Suppressor macrophage treated with lipopolysaccharide for 4 hours (primary cell): ENCODE measurements at places on chromosomes 4 and X.

- no peak for DNase-seq
Observed at GRCh38 chr4:185820146-185821028, 8.4 kb upstream of the SORBS2 start.

- DNase-seq: no peak
Observed at GRCh38 chrX:141220342-141221008, 21.8 kb downstream of the SPANXC start.

DNA sequence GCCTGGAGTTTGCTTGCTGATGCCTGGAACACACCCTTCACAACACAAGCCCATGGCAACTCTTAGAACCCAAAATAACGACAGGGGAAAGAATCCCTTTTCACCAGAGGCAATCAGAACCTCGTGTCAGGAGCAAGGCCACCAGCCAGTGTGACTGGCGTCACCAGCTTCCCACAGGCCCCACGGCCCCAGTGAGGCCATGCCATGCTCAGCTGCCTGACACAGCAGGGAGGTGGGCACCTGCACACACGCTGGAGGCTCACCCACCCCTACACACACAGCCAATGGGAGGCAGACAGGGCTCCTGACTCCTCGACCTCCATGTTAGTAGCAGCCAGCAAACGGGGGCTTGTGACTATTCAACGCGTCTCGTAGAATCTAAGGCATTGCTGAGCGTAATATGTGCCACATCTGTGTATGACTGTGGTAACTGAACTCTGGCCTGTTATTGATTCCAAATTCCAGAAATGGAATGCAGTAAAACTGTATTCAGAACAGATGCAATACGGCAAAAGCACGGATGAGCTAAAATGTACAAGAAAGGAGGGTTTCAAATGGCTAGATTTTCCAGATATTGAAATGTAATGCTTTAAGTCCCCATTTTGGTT is 28.5 kb downstream of the RNF212 start:
- DNase-seq: no peak

DNA sequence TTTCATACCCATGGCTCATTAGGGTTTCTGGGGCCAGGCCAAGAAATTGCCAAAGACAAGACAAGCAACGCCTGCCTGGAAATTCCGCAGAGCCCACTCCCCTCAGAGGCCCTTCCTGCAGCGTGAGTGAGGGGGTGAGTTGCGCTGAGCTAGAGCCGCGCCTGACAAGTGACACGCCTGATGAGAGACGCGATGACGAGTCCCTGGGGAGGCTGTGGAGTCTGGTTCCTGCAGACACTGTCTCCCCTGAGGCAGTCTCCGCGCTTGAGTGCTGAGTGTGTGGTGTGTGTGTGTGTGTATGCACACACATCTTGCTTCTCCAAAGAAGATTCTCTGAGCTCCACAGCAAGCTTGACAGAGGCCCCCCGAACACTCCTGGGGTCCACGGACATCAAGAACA is 269.8 kb downstream of the BCOR start:
- no peak for DNase-seq

GRCh38 chr4:102042871-102043802 is 252.6 kb downstream of the BANK1 start:
- no peak for DNase-seq

DNA sequence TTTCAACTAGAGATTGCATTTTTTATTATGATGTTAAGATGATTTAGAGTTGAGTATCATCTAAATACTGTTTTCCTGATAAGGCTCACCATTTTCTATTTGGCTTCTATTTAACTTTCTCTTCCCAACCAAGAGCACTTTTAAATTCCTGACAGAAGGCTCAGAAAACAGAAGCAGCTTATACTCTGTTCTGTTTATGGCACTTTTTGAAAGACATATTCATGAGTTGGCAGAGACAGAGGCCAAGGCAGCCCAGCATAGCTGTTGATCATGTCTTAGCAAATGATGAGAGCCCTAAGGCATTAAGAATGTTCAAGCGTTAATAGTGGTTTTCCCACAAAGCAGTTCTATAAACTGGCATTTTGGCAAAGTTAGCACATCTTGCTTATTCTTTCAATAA is 330.3 kb downstream of the TRAM1L1 start:
- DNase-seq: no peak

- no peak for DNase-seq
Observed at GRCh38 chr4:39025552-39026085, 6.6 kb downstream of the TMEM156 start.

GRCh38 chr4:156330436-156331031 is 376.9 kb upstream of the CTSO start:
- peak; percentile 32 for DNase-seq

GRCh38 chr4:85740431-85740861 is 265.5 kb downstream of the ARHGAP24 start:
- peak; percentile 37 for DNase-seq

DNA sequence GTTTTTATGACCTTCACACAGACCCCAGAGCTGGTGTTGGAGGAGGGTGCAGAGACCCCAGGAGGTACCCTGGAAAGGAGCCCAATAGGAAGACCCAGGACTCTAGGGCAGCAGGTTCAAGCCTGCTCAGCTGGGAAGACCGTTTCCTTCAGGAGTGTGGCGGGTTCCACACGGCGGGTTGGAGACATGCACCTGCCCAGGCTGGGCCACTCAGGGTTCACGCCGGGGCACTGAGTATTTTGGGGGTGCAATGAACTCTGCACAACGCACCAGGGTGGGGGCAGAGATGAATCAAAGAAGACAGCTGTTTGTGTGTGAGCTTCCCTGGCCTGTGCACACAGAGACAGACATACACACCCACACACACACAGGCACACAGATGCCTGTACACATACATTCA is 52.5 kb upstream of the PPP2R3B start:
- DNase-seq: no peak

GRCh38 chrX:97938706-97939105 is 1055.0 kb downstream of the RPA4 start:
- no peak for DNase-seq

GRCh38 chr4:139898293-139898692 is 232.7 kb downstream of the MGST2 start:
- peak; percentile 71 for DNase-seq

DNA sequence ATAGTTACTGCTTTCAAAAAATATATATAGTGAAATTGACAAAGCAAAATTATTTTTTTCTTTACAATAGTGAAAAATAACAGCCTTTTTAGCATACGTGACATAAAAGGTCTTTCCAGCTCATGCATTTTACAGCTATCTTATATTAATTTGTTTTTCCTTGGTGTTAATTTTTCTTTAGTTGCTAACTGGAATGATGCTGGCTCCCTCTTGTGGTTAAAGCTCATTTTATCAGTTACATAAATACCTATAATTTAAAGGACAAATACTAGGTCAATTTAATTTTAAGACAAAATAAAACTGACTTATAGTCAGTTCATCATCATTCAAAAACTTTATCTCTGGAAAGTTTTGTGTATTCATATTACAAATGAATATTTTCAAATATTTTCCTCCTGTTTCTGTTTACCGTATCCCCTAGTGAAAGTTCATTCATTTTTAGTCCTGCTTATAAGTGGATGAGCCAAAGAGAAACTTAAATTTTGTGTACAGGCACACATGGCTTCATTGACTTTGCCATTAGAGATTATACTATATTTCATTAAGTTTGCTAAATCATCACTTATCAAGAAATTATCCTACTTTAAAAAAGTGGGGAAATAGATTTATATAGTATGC is 9.9 kb upstream of the ANAPC4 start:
- peak; percentile 69 for DNase-seq

DNA sequence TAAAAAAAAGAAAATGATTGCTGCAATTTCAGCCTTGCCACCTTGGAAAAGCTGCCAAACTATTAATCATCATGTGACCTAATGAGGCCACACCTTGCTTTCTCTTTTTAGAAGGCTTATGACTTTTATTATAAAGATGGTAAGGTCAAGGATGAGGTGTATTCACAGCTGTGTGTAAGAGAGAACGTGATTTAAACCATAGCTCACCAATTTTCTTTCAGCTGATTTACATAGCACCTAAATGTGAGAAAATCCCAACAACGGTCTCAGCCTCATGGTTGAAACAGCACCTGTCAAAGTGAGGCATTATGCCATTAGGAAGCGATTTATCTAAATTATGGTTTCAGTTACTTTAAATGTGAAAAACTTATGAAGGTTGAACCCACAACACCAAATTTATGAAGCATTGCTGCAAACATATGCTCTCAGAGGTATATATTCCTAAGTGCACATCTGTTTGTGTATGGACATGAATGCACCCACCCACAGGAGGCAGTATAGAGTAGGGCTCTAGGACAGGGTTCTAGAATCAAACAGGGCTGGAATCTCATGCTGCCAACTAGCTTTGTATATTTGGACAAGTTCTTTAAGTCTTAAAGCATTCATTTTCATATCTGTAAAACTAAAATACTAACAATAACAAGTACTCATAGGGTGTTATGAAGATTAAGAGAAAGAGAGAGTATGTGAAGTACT is 40.7 kb downstream of the ANXA3 start:
- peak; percentile 19 for DNase-seq

- DNase-seq: no peak
Observed at GRCh38 chr4:186204686-186205085, 13.3 kb downstream of the CYP4V2 start.

DNA sequence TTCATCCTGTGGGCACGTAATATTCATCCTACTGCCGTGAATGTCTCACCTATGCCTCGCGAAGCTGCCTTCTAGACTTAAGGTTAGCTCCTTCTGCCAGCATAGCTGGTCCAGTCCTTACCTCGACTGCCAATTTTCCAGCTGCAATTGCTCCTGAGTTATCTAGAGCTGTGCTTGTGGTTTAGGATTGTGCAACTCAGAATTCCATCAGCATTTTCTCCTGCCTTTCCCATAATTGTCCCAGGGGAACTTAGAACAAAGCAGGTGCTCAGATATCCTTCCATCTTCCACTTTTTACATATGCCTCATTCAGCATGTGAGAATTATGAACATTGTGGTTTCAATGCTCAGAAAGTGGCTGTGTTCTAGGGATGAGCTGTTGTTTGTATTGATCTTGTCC is 131.4 kb upstream of the ADGRL3 start:
- no peak for DNase-seq

- no peak for DNase-seq
Observed at GRCh38 chr4:92059615-92060014, 244.2 kb upstream of the GRID2 start.

DNA sequence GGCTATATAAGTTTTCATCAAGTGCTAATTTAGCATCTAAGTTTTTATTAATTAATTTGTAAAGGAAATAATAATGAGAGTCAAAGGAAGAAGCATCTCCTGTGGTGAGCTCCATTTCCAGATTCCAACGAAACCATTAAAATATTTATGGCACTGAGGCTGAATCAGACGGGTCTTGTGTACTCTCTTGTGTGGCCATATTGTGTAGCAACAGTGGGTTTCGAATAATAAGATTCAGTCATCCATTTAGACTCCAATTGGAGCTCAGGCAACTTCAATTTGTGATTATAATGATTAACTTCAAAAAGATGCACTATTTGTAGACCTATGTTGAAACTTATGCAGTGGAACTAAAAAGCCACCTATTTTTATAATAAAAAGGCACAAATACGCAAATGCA is 82.4 kb downstream of the SNCA start:
- DNase-seq: no peak

- DNase-seq: no peak
Observed at GRCh38 chrX:143363419-143363818, 153.9 kb downstream of the SPANXN3 start.

DNA sequence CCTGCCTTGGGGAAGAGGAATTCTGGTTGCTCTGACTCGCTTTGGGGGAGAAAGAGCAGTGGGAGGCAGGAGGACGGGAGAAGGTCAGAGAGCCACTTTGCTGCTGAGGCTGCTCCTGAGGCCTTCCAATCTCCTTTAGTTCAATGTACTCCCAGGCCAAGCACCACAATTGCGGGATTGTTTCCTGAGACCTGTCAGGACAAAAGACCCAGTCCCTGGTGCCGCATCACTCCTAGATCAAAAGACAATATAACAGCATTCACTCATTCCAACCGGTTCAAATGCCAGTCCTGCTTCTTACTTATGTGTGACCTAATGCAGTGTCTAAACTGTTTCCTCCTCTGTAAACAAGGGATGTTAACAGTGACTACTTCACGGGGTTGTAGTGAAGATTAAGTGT is 106.4 kb downstream of the TRIML1 start:
- no peak for DNase-seq

- DNase-seq: peak; percentile 80
Observed at GRCh38 chr4:8439914-8440491, 520 bp downstream of the ACOX3 start.

- peak; percentile 46 for DNase-seq
Observed at GRCh38 chr4:16893141-16893651, 5.2 kb downstream of the LDB2 start.

GRCh38 chr4:16626945-16627344 is 271.5 kb downstream of the LDB2 start:
- peak; percentile 1 for DNase-seq

- no peak for DNase-seq
Observed at GRCh38 chr4:80608281-80608980, 272.9 kb downstream of the CFAP299 start.
